ENCODE measurements at places on chromosomes 13 and 19. TPM values are rescaled to one million over a fixed set of nuclear protein-coding genes. Genes with fewer than 3 reads are reported as not detected.

ZNF708 gene
- total RNA-seq: 39.8 TPM

CEBPA gene
- 91.0 TPM for total RNA-seq

CYP2A7 gene
- total RNA-seq: 0.59 TPM

NOVA2 gene
- 7.6 TPM for total RNA-seq

RUBCNL gene
- 1.8 TPM for total RNA-seq

RFPL4AL1 gene
- total RNA-seq: not detected

CCDC70 gene
- total RNA-seq: not detected

IFNL1 gene
- not detected for total RNA-seq

ZNF71 gene
- 8.5 TPM for total RNA-seq

KIR3DL2 gene
- total RNA-seq: not detected

DNA sequence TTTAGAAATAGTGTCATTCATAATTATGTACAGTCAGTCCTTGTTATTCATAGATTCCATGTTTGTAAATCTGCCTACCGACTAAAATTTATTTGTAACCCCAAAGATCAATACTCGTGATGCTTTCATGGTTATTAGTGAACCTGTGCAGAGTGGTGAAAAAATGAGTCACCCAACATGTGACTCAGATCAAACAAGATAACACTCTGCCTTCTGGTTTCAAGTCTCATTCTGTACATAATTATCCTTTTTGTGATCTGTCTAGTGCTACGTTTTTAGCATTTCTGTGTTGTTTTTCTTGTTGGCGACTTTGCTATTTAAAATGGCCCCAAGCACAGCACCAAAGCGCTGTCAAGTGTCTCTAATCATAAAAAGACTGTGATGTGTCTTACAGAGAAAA is 274.7 kb downstream of the SUCLA2 start:
- no peak overlapping the region for H3K4me3 ChIP-seq
- H3K36me3 ChIP-seq: no peaks in the 10 kb centered on the region
- no peak overlapping the region for H3K27ac ChIP-seq
- no peaks in the 10 kb centered on the region for H3K27me3 ChIP-seq

- no peaks in the 10 kb centered on the region for H3K27me3 ChIP-seq
- no peaks in the 10 kb centered on the region for H3K36me3 ChIP-seq
- no peak for DNase-seq
- no peak overlapping the region for H3K4me3 ChIP-seq
- H3K4me1 ChIP-seq: no peaks in the 10 kb centered on the region
Observed at GRCh38 chr13:84588023-84588422, 705.7 kb upstream of the SLITRK1 start.

GRCh38 chr13:110023729-110024644 is 237.6 kb upstream of the IRS2 start:
- DNase-seq: no peak
- H3K4me3 ChIP-seq: no peak overlapping the region
- no peaks in the 10 kb centered on the region for H3K36me3 ChIP-seq
- H3K4me1 ChIP-seq: no peaks in the 10 kb centered on the region

DNA sequence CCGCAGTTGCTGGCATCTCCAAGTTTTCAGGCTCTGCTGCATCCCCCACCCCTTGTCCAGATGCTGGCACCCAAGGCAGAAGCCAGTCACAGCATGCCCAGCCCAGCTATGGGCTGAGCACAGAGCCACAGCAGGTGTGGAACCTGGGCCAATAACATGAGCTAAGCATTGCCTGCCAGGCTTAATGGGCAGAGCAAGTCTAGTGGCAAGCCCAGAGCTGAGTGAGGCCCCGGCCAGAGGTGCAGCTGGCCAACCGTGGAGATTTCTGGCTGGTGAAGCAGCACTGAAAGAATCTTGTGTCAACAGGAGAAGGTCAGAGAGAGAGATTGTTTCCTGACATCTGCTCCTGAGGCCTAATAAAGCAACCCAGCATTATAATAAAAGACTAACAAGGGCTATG is 111.0 kb downstream of the B3GLCT start:
- H3K4me3 ChIP-seq: no peak overlapping the region
- no peaks in the 10 kb centered on the region for H3K4me1 ChIP-seq
- DNase-seq: no peak
- H3K27me3 ChIP-seq: no peaks in the 10 kb centered on the region
- H3K27ac ChIP-seq: no peak overlapping the region

- H3K4me3 ChIP-seq: no peak overlapping the region
- H3K4me1 ChIP-seq: no peaks in the 10 kb centered on the region
- no peak for DNase-seq
- H3K27me3 ChIP-seq: no peaks in the 10 kb centered on the region
Observed at GRCh38 chr13:101893021-101893420, 440.5 kb downstream of the ITGBL1 start.

GRCh38 chr19:49837009-49837310 is 14.0 kb upstream of the PTOV1 start:
- no peaks in the 10 kb centered on the region for H3K27me3 ChIP-seq
- peaks cover 15% of the 10 kb centered on the region for H3K36me3 ChIP-seq
- DNase-seq: no peak
- peaks cover 2% of the 10 kb centered on the region for H3K4me1 ChIP-seq
- H3K27ac ChIP-seq: no peak overlapping the region

- peaks cover 24% of the 10 kb centered on the region for H3K4me1 ChIP-seq
- no peak overlapping the region for H3K4me3 ChIP-seq
- H3K27ac ChIP-seq: no peak overlapping the region
- no peak for DNase-seq
Observed at GRCh38 chr13:114166381-114167131, 12.5 kb upstream of the CFAP97D2 start.

GRCh38 chr13:55566334-55566733 is 1574.4 kb upstream of the PRR20A start:
- H3K27ac ChIP-seq: no peak overlapping the region
- DNase-seq: no peak
- no peaks in the 10 kb centered on the region for H3K27me3 ChIP-seq
- H3K36me3 ChIP-seq: no peaks in the 10 kb centered on the region
- no peaks in the 10 kb centered on the region for H3K4me1 ChIP-seq

- H3K27ac ChIP-seq: no peak overlapping the region
- DNase-seq: no peak
- no peaks in the 10 kb centered on the region for H3K27me3 ChIP-seq
- no peaks in the 10 kb centered on the region for H3K36me3 ChIP-seq
- no peak overlapping the region for H3K4me3 ChIP-seq
Observed at GRCh38 chr13:108263621-108264355, 5.7 kb upstream of the TNFSF13B start.

DNA sequence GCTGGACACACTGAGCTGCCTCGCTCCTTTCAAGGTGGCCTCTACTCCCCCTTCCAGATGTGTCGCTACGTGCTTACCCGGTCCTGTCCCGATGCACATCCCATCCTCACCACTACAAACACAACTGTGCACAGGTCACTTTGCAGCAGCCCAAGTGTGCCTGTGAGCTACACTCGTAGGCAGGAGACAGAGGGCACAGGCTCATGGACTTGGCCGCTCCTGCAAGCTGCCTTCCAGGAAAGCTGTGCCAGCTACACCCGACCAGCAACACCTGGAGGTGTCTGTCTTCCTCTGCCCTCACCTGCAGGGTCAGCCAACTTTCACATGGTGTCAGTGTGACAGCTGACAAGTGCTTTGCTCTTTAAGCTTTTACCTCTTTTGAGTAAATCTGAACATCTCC is 15.4 kb downstream of the CARS2 start:
- H3K36me3 ChIP-seq: peaks cover 18% of the 10 kb centered on the region
- H3K4me1 ChIP-seq: no peaks in the 10 kb centered on the region
- no peaks in the 10 kb centered on the region for H3K27me3 ChIP-seq

Measured in upper lobe of left lung (tissue), 6 donors.